ENCODE measurements at places on chromosomes 5 and 9.
A peak's percentile ranks its signal among the peaks of the same experiment; 100 is the strongest.

GRCh38 chr9:106708475-106709146 lies 154.4 kb upstream of the ZNF462 start:
- no peak for DNase-seq

DNA sequence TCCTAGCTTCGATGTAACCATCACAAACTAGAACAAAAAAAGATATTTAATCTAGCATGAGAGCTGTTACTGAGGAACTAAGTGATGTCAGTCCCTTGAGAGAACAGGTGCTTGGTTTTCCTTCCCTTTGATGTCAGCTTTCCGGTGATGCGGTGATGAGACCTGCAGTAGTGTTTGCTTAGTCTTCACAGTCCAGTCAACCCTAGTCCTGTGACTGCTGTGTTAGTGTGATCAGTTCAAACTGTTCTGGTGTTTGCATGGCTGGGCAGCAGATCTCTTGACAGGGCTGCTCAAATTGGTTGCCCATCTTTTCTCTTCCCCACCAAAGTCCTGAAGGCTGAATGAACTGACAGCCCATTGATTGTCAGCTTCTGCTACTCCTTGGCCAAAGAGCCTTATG lies 608.6 kb upstream of the DAB2 start:
- DNase-seq = peak; percentile 33

- DNase-seq = no peak
These were observed 163.8 kb upstream of the KLF4 start for GRCh38 chr9:107653263-107653821.

DNA sequence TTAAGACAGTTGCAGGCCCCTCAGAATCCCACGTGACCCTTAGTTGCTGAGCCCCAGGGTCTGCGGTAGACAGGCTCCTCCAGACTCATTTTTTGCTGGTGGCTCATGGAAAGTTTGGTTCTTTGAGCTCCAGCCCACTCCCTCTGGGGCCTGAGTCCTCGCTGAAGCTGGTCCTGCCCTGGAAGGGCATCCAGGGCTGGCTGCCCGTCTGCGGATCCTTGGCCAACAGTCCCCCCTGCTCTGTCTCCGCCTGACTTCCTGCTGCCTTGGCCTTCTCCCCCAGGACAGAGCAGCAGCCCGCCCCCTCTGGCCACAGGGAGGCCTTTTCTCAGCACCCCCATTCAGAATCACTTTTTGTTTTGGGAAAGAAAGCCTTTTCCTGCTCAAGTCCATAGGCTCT lies 24.4 kb downstream of the SLC6A7 start:
- no peak for DNase-seq

- DNase-seq = no peak
These were observed 278.3 kb upstream of the RFX3 start for GRCh38 chr9:3804103-3804502.

DNA sequence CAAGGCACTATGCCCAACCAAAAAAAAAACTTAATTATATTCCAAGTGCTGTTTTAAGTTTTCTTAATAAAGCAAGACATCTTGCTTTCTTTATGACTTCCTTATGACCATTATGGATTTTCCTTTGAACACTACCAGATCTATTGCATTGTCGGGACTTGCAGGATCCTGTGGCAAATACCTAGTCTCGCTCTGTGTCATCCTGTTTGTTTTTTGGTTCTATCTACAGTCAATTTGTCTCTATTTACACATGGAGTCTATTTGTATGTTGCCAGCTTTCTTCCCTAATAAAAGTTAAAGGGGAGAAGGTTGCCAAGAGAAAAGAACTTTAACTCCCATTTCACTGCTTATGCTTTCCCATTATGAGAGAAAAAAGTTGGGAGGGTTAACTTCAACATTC lies 4.9 kb downstream of the HINT1 start:
- no peak for DNase-seq

All from activated CD8-positive, alpha-beta T cell treated with anti-CD3 and anti-CD28 coated beads, Interleukin-2, amount 10 ng/mL, durations not matched to agents 7 days and 5 days (primary cell).